ENCODE measurements at places on chromosomes 3 and 15.

- no peak for DNase-seq
These were observed 106.5 kb downstream of the TPRA1 start for GRCh38 chr3:127483902-127484591.

- peak; percentile 91 for DNase-seq
These were observed 1.4 kb upstream of the PARP14 start for GRCh38 chr3:122679085-122679881.

DNA sequence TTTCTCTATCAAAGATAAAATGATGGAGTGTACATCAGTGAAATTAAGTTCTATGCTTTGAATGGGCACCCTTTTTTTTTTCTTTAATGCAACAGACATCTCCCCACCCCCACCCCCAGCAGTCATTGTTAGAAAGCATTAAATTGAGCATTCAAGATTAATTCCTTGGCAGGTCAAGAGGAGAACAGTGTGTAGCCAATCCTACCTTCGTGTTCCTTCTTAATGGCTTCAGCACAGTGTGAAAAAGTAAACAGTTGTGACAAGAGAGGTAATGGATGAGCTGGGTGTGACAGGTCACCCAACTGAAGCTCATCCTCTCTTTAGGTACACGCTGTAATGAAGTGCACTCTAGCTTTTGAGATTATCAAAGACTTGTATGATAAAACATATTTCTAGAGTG, 198.5 kb upstream of the RARB start:
- no peak for DNase-seq

GRCh38 chr3:20043396-20043795, 3.1 kb downstream of the KAT2B start:
- DNase-seq = peak; percentile 36

GRCh38 chr15:64161688-64162477, 939 bp downstream of the PPIB start:
- no peak for DNase-seq

DNA sequence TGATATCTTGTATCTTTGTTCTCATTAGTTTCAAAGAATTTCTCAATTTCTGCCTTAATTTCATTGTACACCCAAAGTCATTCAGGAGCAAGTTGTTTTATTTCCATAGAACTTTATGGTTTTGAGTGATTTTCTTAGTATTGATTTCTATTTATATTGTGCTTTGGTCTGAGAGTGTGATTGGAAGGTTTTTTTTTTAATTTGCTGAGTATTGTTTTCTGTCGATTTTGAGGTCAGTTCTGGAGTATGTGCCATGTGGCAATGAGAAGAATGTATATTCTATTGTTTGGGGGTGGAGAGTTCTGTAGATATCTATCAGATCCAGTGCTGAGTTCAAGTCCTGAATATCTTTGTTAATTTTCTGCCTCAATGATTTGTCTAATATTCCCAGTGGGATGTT, 138.4 kb downstream of the MOBP start:
- no peak for DNase-seq

DNA sequence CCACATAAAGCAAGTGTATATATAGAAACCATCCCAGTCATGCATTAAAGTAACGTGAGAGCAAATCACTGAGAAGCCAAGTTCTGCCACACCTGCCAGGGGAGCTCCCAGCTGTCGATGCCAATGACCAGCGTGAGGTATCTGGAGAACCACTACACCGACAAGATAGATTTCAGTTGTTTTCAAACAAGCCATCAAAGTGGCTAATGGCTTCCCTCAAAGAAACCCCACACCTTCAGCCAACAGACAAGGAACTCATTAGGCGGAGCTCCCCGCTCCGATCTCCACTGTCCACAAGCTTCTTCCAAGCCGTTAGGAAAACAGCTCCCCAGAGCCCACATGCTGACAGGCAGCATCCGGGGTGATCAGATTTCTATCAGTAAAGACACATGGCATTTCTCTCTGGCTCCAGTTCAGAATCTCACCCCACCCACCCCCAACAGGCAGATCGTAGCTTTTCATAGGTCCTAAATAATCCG, 54.2 kb upstream of the SPATA12 start:
- no peak for DNase-seq

DNA sequence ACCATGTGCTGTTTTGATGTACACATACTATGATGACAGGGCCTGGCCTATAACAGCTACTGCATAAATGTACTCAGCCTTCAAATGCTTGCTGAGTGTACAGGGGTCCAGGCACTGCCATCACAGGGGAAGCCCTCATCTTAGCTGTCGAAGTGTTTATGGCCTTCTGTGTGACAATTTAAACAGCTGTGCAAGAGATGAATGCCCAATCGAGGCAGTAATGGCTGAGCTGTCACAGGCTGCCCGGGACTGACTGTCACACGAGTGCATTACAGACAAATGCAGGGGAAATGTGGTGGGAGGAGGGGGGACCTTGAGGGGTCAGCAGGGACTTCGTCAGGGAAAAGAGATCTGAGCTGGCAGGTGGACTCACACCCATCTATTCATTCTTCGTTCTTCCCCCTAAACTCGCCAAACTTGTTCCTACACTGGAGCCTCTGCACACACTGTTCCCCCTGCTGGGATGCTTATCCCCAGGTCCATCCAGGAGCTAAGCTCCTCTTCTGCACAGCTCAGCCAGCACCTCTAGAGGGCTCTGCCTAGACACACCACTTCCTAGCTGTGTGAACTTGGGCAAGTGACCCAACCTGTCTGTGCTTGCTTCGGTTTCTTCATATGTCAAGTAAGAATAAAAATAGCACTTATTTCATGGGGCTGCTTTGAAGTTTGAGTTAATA, 156.2 kb upstream of the IQSEC1 start:
- no peak for DNase-seq

DNA sequence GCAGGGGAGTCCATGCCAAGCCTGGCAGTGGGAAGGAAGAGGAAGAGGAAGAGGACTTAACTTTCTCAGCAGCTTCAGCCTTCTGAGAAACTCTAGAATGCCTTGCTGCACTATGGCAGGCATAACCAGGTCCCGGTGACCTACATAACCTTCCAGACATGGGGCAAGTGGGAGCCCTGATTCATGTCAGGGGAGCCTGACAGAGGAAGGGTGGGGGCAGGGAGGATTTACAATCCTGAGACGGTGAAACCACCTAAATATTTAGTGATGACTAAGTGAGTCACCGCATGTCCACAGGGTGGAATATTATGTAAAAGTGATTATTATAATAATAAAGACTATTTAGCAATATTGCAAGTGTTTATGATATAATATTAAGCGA, 46.7 kb downstream of the AMOTL2 start:
- DNase-seq = no peak

DNA sequence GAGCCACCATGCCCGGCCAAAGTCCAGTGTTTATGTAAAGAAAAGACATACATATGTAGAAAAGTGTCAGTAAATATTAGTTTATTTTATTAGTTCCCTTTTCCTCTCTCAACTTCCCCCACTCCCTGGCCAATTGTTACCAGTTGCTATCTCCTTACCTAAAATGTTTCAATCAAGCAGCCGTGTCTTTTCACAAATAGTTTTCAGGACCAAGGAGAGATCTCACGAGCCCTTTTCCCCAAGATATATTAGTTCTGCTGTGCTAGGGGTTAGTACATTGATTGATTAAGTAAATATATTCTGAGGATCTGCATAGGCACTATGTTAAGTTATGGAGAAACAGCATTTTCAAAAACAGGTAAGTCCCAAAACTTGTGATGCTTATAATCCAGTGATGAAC, 87.4 kb downstream of the ZIC4 start:
- DNase-seq = no peak

DNA sequence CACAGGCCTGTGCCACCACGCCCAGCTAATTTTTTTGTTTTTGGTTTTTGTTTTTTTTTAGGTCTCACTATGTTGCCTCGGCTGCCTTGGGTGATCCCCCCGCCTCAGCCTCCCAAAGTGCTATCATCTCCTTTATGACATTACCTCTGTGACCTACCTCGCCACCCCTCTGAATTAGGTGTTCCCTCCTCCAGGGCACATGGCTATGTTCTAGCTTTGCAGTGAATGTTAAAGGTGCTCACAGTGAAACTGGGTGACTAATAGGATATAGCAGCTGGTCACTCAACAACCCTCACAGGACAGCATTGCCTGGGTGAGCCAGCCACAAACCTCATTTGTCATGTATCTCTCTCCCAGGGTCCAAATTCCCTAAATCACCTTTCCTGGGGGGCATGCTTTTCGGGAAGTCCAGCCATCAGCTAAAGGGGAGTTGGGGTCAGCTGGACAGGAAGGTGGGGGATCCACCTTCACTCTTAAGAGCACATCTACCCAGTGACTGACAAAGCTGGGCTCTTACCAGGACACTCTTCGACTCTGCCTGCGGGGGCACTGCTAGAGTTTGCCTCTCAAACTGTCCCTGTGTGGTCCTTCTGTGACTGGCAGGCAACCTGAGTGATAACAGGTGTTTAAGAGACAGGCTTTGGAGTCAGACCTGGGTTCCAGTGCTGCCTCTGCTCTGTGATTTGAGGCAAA, 1.6 kb upstream of the TTLL3 start:
- DNase-seq = no peak

DNA sequence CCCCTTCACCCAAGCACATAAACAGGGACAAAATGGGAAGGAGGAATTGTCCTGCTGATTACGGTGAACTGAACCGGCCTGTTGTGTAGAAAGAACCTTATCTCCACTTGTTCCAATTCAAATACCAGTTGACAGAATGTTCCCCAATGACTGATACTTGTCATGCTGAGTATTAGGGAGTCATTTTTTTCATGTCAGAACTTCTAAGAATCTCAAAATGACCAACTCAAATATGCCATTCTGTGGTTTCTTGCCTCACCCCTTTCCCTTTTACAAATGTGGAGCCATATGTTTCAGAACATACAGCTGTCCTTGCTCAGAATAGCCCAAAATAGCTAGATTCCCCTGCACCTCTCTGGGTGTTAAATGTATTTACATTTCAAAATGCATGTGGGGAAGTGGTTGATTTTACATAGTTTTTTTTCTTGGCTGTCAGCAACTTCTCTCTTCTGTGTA, 405.9 kb upstream of the TBL1XR1 start:
- no peak for DNase-seq

DNA sequence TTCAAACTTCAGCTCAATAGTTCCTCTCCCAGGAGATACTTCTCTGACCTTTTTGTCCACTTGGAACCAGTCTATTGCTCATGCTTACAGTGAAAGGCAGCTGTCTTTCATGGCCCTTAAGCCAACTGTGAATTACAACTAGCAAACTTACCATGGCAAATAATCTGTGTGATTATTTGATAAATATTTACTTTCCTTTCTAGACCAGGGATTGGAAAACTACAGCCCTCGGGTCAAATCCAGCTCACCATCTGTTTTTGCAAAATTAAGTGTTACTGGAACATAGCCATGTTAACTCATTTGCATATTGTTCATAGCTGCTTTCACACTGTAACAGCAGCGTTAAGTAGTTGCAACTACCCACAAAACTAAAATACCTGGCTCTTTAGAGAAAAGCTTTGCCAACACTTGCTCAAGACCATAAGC, 289.1 kb upstream of the MCTP2 start:
- no peak for DNase-seq

DNA sequence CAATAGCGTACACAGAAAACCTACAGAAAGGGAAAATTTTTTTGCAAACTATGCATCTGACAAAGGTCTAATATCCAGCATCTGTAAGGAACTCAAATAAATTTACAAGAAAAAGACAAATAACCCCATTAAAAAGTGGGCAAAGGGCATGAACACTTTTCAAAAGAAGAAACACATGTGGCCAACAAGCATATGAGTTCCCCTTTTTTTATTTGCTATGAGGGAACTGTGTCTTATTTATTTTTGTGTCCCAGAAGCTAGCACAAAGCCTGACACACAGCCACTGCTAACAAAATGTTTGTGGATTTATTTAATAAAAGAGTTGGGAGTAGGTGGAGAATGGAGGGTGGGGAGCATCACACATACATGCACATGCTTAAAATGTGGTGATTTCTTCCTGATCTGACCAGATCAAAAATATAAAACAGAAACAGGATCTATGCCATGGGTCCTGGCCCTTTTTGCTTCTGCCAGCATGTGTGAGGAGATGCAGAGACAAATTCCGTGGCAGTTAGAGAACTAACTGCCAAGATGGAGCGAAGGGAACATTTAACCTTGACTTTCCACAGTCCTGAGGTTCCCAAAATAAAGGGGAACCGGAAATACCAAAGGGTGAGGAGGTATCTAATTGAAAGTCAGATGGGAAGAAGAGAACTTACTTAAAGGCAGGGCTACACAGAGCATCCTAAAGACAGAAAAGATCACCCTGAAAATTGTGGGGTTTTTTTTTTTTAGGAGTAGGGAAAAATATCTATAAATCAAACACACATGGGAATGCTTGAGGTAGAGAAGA, at the start of gene TMEM202:
TMEM202 (plus strand) TSS at position 510 of the 793 bp plus-strand sequence; CDS start at position 532, 22 bp downstream.
- no peak for DNase-seq

GRCh38 chr3:37295925-37296324, 121.5 kb upstream of the LRRFIP2 start:
- DNase-seq = no peak

DNA sequence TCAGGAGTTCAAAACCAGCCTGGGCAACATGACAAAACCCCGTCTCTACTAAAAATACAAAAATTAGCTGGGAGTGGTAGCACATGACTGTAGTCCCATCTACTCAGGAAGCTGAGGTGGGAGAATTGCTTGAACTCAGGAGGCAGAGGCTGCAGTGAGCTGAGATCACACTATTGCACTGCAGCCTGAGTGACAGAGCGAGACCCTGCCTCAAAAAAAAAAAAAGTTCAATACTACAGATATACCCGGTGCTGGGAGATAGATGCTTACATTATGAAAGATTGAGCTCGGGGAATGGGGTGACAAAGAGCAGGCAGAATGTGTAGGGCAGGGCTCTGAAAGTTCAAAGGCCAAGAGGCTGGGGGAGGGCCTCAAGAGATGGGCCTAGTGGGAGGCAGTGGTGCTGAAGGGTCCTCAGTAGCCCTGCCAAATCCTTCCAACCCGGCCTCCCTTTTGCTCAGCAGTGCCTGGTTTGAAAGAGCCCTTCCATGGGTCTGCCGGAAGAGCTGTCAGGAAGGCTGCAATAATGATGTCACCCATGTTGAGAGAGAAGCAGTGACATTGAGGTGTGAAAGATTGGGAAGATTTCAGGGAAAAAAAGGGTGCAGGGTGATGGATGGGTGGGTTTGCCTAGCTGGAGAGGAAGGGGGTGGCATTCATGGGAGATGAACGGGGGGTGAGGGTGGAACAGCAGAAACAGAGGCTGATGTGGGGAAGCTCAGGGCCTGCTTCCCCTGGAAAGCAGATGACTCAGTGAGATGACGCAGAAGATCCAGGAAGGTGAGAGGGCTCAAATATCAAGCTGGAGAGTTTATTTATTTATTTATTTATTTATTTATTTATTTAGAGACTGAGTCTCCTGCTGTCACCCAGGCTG, 20.0 kb upstream of the IREB2 start:
- DNase-seq = no peak

DNA sequence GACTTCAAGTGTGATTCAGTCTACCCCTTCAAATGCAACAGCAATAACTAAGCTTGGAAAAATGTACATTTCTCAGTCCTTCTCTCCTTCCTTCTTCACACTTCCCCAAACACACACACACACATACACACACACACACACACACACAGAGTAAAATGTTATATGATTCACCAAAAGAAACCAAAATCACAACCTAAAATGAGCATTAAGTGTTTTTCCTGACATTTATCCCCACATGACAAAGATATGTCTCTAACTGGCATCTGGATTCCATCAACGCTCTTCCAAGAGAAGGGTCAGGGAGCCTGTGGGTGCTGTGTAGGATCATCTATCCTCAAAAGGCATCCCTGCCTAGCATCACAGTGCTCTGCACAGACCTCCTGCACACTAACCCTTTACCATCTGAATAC, 21.0 kb downstream of the PDZRN3 start:
- DNase-seq = no peak

GRCh38 chr3:31999907-32000439, 18.4 kb downstream of the ZNF860 start:
- no peak for DNase-seq

- DNase-seq = no peak
These were observed 137.7 kb upstream of the RBMS3 start for GRCh38 chr3:29143151-29143550.

- DNase-seq = no peak
These were observed 19.5 kb upstream of the DOCK3 start for GRCh38 chr3:50655009-50655830.

Measured in posterior cingulate gyrus (tissue), 11 donors.